Tongue (tissue), 3 donors: ENCODE measurements at places on chromosomes 12 and 14.
A peak's percentile ranks its signal among the peaks of the same experiment; 100 is the strongest.

DNA sequence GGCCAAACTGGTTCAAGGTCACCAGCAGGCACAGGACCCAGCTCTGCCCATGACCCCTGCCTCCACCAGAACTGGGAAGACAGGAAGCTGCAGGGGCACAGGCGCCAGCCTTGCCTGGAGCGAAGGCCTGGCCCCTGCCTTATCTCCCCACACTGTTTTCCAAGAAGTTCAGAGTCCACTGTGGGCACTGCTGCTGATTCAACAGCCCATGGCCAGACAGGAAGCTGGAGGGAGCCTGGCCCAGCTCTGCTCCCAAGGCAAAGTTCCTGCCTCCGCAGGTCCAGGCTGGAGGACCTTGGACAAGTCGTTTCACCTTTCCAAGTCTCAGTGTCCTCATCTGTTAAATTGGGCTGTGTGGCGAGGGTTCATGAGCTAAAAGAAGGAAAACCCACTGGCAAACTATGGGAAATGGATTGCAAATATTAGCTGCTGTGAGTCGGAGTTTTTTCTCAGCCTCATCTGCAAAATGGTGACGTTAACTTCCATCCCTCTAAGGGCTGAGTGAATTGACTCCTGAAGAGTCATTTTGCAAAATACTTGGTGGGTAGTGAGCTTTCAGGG, 1.2 kb downstream of the PHETA1 start:
- DNase-seq = no peak

GRCh38 chr12:115472852-115473251, 788.9 kb upstream of the TBX3 start:
- DNase-seq = no peak

GRCh38 chr12:46778415-46778814, 47.4 kb downstream of the SLC38A4 start:
- DNase-seq = no peak

DNA sequence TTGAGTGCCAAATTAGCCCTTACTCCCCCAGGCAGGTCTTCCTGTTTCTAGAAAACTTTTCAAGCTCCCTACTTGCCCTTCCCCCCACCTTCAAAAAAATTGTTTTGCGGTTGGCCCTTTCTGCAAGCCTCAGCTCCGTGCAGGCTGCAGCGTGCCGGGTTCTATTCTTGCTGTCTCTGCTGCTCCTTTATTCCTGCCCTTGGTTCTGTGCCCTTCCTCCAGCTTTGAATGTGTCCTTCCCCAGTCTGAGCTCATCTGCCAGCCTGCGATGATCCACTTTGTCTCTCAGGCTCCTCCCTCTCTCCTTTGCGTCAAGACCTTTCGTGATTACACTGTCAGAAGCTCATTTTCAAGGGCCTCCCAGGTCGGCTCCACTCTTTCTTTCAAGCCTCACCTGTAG, 98.6 kb downstream of the IRF2BPL start:
- DNase-seq = no peak

- no peak for DNase-seq
These were observed 36.9 kb downstream of the RAD9B start for GRCh38 chr12:110538869-110539622.

DNA sequence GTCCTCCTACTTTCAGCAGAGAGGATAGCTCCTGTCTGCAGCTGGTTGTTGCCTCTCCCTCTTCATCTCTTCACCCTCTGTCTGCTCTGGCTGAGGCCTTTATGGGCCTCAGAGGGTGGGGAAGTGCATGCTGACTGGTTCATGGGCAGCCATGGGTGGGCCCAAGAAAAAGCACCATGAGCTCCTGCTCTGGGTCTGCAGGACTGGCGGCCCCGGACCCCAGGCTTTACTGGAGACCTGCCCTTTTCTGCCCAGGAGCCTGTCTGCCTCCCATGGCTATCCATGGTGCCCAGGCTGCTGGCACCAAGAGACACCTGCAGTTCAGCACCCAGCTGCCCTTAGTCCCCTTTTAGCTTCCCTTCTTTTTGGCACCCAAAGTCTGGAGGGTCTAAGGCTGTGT, 137.1 kb downstream of the PTPRR start:
- no peak for DNase-seq

GRCh38 chr14:22427771-22428231, 161.2 kb downstream of the DAD1 start:
- peak; percentile 57 for DNase-seq

- peak; percentile 60 for DNase-seq
These were observed 788 bp downstream of the DDHD1 start for GRCh38 chr14:53152184-53152886.

DNA sequence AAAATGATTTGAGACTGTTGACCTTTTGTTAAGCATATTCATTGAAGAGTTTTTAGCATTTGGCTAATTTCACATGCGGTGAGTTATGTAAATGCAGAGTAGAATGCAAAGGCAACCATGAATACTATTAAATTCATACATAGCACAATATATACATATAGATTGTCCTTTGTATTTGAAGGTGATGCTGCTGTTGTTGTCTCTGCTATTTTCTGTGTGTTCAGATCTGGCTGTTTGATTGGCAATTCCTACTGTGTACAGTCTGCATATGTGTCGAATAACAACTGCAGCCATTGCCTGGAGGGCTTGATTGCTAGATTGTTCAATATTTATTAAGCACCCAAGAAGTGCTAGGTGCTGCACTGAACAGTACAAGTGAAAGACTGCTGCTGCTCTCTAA, 187.4 kb downstream of the FOXG1 start:
- DNase-seq = no peak

DNA sequence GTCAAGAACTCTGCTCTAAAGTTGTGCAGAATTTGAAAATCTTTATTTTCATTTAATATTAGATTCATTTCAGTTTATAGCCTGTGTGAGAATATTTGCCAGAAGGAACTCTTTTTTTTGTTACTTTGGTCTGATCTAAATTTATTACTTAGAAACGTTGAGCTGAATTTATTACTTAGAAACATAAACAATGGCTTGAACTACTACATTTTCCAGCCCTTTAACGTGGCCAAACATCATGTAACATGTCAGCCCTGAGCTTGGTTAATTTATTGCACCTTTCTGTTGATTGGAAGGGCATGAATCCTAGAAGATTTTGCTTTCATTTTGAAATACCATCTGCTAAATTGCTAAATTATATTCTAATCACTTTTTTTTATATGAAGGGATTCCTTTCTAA, 241.4 kb downstream of the TMEM117 start:
- DNase-seq = no peak

DNA sequence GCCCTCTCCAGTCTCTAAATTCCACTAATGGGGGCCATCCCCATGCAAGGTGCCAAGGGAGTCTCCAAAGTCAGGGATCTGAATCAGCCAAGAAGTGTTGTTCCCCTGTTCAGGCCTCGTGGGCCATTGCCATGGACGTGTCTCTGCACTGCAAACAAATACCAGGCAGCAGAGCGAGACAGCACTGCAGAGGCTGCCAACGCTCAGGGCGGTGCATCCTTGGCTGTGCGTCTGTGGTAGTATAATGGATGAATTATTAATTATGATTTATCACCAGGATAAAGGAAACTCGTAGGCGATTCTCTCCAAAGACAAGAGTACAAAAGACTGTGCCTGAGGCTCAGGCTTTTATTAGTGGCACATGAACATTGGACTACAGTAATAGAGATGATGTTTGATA, 122.3 kb upstream of the NTF3 start:
- peak; percentile 20 for DNase-seq

- DNase-seq = no peak
These were observed 48.5 kb downstream of the SVOP start for GRCh38 chr12:108972358-108972757.

DNA sequence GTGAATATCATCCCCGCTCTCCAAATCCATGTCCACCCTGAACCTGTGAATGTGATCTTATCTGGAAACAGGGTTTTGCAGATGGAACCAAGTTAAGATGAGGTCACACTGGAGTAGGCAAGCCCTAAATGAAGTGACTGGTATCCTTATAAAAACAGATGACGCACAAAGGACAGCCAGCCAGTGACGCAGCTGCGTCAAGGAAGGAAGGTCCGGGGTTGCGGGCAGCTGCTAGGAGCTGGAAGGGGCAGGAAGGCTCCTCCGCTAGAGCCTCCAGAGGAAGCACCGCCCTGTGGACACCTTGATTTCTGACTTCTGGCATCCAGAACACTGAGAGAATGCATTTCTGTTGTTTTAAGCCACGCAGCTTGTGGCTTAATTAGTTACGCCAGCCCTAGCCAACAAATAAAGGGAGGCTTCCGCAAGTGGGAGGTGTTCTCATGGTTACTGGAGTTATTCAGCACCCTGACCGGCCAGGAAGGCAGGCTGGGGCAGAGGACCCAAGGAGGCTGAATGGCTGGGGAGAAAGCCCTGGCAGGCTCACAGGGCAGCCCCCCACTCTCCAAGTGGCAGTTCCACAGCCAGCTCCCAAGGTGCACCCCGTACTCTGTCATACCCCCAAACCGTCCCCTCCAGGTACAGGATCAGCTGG, 127.6 kb upstream of the NCOR2 start:
- DNase-seq = peak; percentile 77

DNA sequence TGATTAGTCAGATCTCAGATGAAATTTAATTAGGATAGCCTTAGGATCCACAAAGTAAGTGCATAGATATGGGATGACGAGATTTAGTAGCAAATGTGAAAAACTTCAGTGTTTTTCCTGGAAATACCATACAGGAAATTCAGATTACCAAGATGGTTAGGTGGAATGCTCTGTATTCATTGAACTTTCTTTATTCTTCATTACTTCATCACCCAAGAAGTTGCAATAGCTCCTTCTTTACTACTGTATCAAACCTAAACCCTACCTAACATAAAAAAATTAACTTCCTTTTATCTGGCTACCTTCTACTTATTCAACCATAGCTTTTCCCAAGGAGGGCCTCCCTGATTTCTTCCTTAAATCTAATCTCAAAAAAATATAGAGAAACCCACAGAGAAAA, 100.4 kb downstream of the TTC6 start:
- no peak for DNase-seq

DNA sequence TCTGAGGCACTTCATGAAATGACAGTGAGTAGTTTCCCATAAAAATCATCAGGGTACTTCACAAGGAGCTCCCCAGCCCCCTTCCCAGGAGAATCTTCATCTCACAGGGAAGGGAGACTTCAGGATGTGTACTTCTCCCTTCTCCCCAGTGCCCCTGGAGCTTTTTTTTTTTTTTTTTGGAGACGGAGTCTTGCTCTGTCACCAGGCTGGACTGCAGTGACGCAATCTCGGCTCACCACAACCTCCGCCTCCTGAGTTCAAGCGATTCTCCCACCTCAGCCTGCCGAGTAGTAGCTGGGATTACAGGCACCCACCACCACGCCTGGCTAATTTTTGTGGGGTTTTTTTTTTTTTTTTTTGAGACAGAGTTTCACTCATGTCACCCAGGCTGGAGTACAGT, 10.4 kb downstream of the ITPK1 start:
- no peak for DNase-seq

- peak; percentile 35 for DNase-seq
These were observed 121.9 kb upstream of the SLC38A2 start for GRCh38 chr12:46494424-46494823.

- DNase-seq = no peak
These were observed 4.5 kb downstream of the HCAR1 start for GRCh38 chr12:122726080-122726558.

GRCh38 chr14:32938719-32939253, at the start of gene NPAS3:
NPAS3 (plus strand) TSS chr14:32938879.
- no peak for DNase-seq

- no peak for DNase-seq
These were observed 291.4 kb downstream of the NAV3 start for GRCh38 chr12:78121969-78122610.

GRCh38 chr12:55057481-55057880, 37.7 kb downstream of the NEUROD4 start:
- DNase-seq = peak; percentile 75

GRCh38 chr12:14931359-14931758, 7.0 kb downstream of the ERP27 start:
- DNase-seq = no peak

GRCh38 chr12:109621901-109622364, 48.3 kb downstream of the MVK start:
- DNase-seq = no peak

DNA sequence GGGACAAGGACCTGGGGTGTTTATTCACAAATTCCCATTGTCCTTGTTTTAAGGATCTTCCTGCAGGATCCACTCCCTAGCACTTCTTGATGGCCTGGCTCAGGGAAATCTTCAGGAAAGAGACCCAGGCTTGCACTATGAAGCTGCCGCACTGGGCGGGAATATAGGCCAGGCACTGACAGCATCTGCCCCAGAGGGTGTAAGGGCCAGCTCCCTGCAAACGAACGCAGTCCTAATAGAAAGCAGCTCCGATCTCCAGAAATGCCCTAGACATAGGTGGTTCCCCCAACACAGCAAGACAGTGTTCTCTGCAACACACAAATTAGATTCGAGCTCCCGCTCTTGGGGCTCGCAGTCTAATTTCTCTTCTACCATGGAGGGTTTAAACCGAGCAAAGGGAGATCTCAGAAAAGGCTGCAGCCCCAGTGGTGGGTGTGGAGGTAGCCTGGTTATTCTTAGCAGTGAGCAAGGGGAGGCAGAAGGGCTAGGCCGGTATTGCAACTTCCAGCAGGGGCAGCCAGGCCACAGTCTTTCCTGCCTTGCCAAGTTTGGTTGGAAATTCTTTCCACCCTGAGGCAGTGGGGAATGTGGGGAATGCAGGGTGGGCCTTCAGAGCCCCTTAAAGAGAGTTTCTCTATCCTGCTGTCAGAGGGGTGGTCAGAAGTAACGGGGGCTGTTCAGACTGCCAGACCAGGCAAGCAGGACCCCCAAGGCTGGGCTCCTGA, 16.1 kb upstream of the WSCD2 start:
- DNase-seq = peak; percentile 65

DNA sequence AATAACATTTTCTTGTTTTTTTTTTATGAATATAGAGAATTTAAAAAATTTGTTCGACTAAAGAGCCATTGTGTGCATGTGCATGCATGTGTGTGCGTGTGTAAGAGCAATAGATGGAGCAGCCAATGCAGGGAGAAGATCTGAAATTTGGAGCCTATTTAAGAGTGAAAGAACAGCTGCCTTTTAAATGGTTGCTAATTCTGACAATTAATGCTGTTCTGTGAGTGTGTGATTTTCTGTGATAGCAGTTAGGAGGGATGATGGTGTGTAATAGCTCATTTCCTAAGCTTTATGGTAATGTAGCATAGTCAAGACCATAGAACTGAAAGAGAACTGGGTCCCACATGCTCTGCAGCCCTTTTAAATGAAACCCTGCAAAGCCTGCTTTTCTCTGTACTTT, 137.9 kb downstream of the NRXN3 start:
- no peak for DNase-seq

- peak; percentile 45 for DNase-seq
These were observed 37.8 kb downstream of the PHETA1 start for GRCh38 chr12:111330800-111331752.

GRCh38 chr14:20792556-20792955, 10.1 kb downstream of the RNASE1 start:
- no peak for DNase-seq
